ENCODE measurements at places on chromosomes 2 and 18. TPM values are rescaled to one million over a fixed set of nuclear protein-coding genes. Genes with fewer than 3 reads are reported as not detected.
A peak's percentile ranks its signal among the peaks of the same experiment; 100 is the strongest.

The MYO5B gene
- polyA plus RNA-seq: 0.40 TPM

The UPP2 gene
- polyA plus RNA-seq: not detected

The VIT gene
- polyA plus RNA-seq: 0.38 TPM

The DSC2 gene
- polyA plus RNA-seq: under 0.01 TPM

DNA sequence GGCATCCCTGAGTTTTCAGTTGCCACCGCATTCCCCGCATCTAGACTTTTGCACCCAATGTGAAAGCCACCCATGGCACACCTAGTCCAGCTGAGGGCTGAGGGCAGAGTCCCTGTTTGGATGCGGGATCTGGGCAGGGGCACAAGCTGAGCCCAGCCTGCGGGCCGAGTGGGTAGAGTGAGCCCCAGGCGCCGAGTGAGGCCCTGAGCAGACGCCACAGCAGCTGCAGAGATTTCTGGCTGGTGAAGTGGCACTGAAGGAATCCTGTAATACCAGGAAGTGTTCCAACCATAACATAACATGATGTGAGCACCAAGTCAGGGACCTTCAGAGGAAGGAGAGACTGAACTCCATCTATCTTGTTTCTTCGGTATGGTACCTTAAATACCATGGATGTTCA lies 27.7 kb upstream of the FRZB start:
- DNase-seq: no peak

- DNase-seq: no peak
Observed at GRCh38 chr2:199696048-199696447, 154.9 kb downstream of the FTCDNL1 start.

DNA sequence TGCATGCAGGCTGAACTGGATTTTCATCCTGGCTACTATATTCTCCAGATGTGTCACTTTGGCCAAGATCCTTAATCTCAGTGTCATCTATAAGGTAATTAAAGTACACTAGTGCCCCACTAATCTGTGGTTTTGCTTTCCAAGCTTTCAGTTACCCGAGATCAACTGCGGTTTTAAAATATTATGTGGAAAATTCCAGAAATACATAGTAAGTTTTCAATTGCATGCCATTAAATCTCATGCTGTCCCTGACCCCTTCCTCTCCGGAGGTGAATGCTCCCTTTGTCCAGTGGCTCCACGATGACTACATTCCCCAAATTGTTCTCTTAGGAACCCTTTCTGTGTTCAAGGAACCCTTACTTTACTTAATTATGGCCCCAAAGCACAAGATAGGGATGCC lies 5.3 kb upstream of the TYMS start:
- DNase-seq: no peak

DNA sequence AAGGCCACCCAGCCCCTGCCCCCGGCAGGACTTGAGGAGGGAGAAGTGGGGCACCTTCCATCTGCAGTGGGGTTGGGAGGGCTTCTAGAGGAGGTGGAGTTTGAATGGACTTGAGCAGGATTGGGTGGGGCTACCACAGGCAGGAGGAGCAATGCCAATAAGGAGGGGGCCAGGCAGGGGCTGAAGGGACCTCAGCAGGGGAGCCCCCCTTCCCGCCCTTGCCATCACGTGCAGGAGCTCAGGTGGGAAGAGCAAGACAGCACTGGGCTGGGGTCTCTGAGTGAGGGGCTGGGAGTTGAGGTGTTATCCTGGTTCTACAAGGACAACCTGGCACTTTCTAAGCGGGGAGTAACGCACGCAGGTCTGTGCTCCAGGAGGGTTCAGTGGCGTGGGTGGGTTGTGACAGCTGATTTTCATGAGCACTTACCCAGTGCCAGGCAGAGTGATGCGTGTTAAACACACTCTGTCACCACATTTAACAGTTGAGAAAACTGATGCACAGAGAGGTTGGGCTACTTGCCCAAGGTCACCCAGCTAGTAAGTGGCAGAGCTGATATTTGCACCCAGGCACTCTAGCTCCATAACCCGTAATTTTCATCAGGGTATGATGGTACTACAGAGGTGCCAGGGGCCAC lies 4.8 kb downstream of the CHRND start:
- DNase-seq: no peak

GRCh38 chr18:72762515-72763122 lies 105.2 kb downstream of the NETO1 start:
- peak; percentile 36 for DNase-seq

- DNase-seq: no peak
Observed at GRCh38 chr2:190655570-190655969, 6.7 kb downstream of the NAB1 start.

DNA sequence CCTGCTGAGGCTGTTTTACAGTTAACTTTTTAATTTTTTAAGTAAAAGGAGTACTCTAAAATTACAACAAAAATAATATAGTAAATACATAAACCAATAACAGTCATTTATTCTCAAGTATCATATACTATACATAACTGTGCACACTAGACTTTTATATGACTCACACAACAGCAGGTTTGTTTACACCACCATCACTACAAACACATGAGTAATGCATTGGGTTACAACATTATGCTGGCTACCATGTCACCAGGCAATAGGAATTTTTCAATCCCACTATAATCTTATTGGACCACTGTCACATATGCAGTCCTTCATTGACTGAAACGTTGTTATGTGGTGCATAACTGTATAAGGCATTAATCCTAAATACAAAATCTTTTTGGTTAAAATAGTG lies 42.5 kb downstream of the RASGRP3 start:
- no peak for DNase-seq

DNA sequence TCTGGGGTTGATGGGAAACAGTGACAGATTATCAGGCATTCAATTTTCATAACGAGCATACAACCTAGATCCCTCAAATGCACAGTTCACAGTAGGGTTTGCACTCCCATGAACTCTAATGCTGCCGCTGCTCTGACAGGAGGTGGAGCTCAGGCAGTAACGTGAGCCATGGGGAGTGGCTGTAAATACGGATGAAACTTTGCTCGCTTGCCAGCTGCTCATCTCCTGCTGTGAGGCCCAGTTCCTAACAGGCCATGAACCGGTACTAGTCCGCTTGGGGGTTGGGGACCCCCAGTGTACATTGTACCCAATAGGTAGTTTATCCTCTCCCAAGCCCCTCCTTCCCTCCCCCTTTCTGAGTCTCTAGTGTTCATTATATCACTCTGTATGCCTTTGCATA lies 94.6 kb downstream of the PTH2R start:
- DNase-seq: no peak

GRCh38 chr18:76405280-76405679 lies 89.8 kb downstream of the ZNF516 start:
- DNase-seq: no peak

DNA sequence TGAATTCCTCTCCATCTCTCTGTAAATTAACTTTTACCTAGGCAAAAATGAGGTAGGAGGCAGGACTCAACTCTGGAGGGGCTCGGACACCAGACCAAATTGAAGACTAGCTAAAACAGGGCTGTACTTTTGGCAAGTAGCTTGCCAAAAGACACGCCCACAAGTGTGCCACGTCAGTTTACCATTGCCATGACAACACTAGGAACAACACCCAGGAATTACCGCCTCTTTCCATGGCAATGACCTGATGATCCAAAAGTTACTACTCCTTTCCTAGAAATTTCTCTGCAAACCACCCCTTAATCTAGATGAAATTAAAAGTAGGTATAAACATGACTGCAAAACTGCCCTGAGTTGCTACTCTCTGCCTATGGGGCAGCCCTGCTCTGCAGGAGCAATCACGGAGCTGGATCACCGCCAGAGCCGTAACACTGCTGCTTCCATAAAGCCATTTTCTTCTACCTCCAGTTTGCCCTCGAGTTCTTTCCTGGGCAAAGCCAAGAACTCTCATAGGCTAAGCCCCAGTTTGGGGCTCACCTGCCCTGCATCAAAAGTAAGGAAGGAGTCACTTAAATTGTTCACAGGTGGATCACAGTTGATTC lies 66.0 kb upstream of the FAM136A start:
- DNase-seq: no peak

Measured in endothelial cell of umbilical vein (primary cell).